ENCODE measurements at places on chromosomes 12 and 14.

- no peak for DNase-seq
Observed at GRCh38 chr12:46808955-46809697, 16.7 kb downstream of the SLC38A4 start.

DNA sequence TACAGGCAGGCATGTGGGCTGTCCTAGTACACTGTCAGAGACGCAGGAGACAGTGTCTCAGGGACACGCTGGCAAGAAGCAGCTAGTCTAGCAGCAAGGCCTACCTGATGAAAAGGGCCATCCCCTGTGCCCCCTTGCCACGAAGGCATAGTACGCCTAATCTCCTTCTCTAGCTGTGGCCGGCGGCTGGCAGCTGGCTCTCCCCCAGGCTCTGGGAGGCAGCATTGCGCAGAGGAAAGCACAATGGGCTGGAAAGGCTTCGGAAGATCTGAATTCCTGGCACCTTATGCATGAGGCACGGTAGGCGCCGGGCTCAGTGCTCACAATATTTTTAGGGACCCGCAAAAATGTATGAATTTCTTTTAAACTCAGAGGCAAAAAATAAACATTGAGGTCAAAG is 16.0 kb upstream of the PLEKHH1 start:
- DNase-seq: no peak

DNA sequence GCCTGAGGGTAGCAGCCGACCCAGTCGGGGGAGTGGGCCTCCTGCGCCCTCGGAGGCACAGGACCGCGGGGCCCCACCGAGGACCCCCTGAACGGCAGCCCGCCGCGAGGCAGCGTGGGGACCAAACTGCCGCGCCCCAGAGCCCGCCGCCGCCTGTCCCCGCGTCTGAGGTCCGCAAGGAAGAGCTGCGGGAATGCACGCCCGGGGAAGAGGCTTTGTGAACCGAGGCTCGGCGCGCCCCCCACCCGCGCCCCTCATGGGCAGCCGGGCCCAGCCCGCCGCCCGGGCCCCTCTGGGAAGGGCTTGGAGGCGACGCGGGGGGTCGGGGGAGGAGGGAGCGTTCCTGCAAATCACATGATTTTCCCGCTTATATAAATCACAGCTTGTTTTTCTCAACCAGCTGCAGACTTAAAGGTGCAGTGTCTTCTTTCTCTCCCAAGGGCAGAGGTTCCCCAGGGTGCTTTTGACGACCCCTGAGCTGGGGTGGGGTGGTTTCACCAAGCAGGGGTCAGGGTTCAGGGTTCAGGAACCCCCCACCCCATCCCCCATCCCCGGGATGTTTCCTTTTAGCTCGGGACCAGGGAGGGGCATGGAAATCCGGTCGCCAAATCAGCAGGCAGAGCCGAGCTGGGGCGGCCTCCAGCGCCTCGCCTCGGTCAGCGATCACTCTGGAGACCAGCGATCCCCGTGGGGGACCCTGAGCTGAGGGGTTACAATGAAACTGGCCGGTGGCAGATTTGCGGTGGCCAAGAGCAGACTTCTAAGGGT is 44.7 kb upstream of the ATP23 start:
- DNase-seq: no peak

- no peak for DNase-seq
Observed at GRCh38 chr12:59626382-59626781, 30.6 kb downstream of the SLC16A7 start.

DNA sequence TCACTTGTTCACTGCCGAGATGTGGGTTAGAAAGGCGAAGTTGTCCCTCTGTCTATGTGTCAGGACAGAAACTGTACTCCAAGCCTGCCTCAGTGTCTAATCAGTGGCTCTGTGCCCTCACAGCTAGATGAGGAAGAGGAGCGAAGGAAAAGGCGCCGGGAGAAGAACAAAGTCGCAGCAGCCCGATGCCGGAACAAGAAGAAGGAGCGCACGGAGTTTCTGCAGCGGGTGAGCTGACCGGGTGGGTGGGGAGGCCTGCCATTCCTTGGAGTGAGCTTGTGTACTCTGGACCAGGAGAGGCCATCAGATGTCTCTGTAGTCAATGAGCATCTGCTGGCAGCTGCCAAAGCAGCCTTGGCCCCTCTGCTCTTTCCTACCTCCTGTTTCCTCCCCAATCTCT is 33.5 kb downstream of the JDP2 start:
- DNase-seq: no peak

GRCh38 chr12:110170535-110171185 is 46.5 kb downstream of the IFT81 start:
- no peak for DNase-seq

- no peak for DNase-seq
Observed at GRCh38 chr12:53956914-53957536, 2.3 kb downstream of the HOXC12 start.

DNA sequence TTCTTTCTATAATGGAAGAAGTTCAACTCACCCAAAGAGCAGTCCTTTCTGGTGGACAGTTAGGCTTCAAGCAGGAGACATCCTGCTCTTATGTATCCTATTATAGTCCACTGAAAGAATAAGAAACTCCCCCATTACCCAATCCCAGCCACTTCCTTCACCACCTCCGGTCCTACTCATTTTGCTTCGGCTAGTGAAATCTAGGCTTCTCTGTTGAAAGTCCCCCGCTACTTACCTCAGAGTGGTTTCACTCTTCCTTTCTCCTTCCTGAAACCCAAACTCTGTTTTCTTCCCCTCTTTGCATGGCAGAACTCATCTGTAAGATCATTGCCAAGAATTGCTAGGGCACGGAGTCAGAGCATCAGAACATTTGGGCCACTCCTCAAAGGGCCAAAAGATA is at the start of gene GPR84:
Gene GPR84 (minus strand): TSS at position 74 of the 400 bp plus-strand sequence. CDS start 635 bp downstream, outside the sequence.
- peak; percentile 13 for DNase-seq

DNA sequence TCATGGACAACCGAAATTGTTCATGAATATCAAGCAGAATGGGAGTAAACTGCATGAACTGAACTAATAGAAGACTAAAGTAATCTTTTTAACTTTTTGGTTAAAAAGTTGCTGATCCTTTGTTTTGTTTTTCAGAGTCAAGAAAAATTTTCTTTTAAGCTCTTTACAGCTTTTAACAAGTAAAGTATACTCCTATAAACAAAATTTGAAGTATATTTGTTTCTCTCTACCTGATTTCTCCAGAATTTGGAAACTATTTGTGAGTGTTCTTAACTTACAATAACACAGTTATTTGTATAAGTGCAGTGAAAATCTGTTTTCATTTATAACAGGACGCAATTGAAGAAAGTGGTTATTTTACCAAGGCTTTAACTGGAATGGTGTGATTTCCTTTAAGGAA is 12.2 kb upstream of the LRRK2 start:
- no peak for DNase-seq

GRCh38 chr12:131867891-131868675 is 26.3 kb upstream of the ULK1 start:
- DNase-seq: no peak

- DNase-seq: no peak
Observed at GRCh38 chr14:72026536-72026935, 94.3 kb downstream of the RGS6 start.

DNA sequence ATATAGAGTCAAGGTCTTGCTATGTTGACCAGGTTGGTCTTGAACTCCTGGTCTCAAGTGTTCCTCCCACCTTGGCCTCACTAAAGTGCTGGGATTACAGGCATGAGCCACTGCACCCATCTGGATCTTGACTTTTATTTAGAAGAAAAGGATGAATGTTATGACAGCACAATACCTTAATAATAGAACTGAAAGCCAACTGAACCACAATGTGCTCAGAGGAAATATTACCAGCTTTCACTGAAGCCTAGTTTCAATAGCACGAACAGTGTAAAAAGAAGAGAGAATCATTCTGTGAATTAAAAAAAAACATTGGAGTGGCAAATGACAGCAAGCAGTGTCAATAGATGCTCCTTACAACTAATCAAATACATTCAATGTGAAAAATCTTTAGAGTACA is 239.2 kb upstream of the RMST start:
- no peak for DNase-seq

GRCh38 chr12:46103559-46104383 is 113.4 kb upstream of the SCAF11 start:
- DNase-seq: no peak

GRCh38 chr14:55912344-55912743 is 205.9 kb upstream of the PELI2 start:
- DNase-seq: no peak

GRCh38 chr14:89415159-89415558 is 1.9 kb downstream of the FOXN3 start:
- no peak for DNase-seq

- DNase-seq: no peak
Observed at GRCh38 chr12:5262450-5262849, 169.5 kb upstream of the NTF3 start.

DNA sequence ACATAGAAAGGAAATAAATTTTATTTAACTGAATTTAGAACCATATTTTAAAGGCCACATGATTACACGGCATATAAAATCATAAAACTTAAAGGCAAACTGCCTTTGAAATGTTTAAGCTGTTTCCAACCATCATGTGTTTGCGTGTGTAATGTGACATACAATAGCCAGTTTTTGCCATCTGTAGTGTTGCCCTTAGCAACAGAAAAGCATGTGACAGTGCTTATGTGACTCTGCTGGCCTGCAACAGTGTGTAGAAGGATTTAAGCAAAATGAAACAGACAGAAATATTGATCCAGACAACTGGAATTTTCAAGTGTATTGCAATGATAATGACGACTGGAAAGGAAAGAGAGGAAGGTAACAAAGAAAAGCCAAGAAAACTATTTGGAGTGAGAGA is 49.5 kb downstream of the TSPAN19 start:
- no peak for DNase-seq

GRCh38 chr14:85093631-85094330 is 436.2 kb upstream of the FLRT2 start:
- no peak for DNase-seq

- DNase-seq: no peak
Observed at GRCh38 chr14:19920021-19920657, at the start of gene OR4K5. TSS of gene OR4K5 (plus strand) at chr14:19920607. CDS start at chr14:19920607, 0 bp downstream.

DNA sequence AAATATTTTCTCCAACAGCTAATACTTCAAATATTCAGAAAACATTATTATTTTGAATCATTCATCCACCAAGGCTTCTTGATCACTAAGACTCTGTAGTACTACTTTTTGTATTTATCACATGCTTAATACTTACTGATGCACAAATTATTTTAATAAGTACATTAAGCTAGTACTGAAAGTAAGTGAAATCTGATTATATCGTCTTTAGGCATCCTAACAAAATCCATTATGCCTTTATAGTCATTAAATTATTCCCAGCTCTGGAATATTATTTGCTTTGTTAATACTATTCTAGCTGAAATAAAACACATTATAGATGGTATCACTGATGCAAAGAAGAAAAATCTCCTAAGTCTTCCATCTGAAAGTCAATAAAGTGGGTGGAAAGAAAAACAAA is 75.1 kb upstream of the TTC7B start:
- DNase-seq: no peak

DNA sequence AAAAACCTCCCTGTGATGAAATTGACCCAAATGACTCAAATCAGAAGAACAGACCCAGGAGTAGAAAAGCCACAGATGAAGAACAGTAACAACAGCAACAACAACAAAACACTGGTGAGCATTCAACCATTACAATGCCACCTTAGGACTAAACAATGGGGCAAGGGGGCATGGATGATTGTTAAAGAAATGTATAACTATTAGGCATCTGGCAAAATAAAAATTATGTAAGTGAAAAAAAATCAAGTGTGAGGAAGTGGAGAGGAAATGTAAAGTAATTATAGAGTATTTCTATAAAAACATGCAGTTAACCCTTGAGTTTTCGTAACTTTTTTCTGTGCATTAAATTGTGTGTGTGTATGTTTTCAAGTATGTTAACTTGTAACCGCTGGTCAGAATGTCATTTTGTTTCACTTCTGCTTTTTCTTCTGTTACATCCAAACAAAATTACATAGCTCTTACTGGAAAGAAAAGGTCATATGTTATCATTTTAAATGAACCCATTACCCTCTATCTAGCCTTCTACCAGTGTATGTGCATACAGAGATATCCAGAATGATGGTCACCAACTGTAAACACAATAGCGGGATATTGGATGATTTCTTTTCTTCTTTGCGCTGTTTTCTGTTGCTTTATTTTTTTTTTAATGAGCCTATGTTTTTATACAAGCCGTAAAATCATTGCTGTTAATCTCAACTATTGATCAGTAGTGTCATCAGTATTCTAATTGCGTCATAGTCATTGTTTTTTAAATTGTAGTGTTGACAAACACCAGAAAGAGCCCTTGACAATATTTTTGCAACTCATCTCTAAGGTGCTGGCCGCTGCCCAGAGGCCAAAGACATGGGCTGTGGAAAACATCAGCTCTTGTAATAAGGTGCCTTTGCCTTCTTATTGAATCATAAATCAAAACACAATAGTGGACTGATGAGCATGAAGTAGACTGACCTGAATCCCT is 170.6 kb downstream of the CRADD start:
- DNase-seq: no peak

DNA sequence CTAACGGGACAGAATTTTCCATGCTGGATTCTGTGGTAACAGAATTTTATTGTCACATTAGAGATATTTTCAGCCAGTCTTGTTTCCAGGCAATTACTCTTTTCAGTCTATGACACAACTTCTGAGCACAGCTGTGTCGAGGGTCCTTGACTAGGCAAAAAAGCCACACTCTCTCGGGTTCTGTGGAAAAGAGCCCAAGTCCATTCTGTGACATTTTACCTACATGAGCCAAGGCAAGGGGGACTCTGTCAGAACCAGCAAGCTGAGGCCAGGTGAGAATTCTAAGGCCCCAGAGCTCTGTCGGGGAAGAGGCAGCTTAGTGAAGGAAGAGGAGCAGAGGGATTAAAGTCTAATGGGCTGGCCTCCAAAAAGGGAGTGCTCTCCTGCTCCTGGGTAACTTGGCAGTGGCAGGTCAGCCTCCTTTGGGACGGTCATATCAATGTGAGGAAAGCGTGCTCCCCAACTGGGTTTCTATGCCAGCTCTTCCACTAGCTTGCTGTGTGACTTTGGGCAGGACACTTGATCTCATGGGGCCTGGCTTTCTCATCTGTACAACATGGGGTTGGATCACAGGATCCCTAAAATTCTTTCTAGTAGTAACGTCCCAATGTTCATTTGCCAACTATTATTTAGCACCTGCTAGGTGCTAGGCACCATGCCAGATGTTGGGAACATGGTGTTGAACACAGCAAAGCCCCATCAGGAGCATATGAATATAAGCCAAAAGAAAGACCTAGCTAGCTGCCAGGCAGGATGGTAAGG is 16.0 kb upstream of the RIC8B start:
- no peak for DNase-seq

Measured in stimulated activated naive CD4-positive, alpha-beta T cell treated with Interleukin-2 at 50 U/mL for 16 hours (primary cell).